ENCODE measurements at places on chromosomes 3 and 15.

- DNase-seq, result no peak
Observed at GRCh38 chr15:100686725-100687473, 84.5 kb downstream of the ASB7 start.

- DNase-seq, result no peak
Observed at GRCh38 chr15:89774492-89774891, 1.6 kb upstream of the MESP2 start.

DNA sequence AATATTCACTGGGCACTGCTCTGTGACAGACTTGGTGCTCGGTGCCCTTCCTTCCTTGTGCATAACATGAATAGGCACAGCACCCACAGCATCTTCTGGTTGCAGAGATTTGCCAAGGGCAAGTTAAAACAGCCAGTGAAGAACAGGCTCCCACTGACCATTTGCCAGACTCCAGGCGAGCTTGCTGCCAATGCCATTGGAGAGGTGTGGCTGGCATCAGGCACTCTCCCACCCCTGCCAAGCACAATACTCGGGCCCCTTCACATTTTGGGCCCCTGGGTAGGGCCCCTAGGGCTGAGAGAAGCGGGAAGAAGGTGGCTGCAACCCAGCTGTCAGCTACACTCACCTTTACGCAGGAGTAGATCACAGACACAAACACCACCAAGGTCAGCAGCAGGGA lies 112.1 kb downstream of the SEC22A start:
- no peak for DNase-seq

- DNase-seq, result no peak
Observed at GRCh38 chr3:50483374-50483773, 20.1 kb downstream of the CACNA2D2 start.

GRCh38 chr3:42773409-42773751 lies 327 bp upstream of the CCDC13 start:
- DNase-seq, result no peak

GRCh38 chr15:63243101-63243500 lies 34.3 kb upstream of the APH1B start:
- DNase-seq, result no peak

- no peak for DNase-seq
Observed at GRCh38 chr3:16516695-16517481, 3.4 kb upstream of the RFTN1 start.

GRCh38 chr3:141955175-141955574 lies 78.7 kb downstream of the ATP1B3 start:
- DNase-seq, result no peak

DNA sequence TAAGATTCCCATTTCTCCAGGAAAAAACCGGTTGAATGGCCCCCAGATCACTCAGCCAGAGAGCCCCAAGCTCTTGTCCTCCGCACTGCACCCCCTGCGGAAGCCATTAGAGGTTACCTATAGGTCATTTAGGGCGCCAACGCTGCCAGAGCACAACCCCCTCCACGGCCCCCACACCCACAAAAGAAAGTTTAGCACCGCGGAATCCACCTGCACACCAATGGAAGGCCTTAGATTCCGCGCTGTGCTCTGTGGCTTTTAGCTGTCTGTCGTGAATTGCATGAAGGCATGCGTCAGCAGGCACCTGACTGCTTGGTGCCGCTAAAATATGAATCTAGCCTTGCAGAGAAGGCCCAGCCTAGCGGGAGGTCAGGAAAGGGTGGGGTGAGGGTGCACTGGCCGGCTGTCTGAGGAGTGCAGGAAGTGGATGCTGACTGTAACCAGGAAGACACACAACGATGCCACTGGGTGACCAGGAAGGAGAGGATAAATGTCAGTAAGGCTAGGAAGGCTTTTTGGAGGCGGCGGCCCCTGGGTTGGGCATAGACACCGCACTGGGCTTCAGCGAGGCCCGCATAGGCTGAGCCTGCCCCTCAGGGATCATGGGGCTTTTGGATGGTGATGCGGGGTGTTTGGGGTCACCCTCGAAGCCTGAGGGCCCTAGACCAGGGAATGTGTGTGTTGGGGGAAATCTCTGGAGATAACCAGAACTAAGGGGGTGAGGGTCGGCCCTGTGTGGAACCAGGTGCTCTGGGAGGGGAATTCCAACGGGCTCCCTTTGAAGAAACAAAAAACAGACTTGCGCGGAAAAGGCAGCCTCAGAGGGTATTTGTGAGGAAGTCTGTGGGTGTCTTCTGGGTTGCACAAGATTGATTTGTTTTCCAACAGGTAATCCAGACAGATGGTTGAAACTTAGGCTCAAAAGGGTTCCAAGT lies 976 bp upstream of the NUP210 start:
- peak; percentile 65 for DNase-seq

GRCh38 chr3:172536505-172536904 lies 13.3 kb upstream of the TNFSF10 start:
- DNase-seq, result no peak

GRCh38 chr3:45249391-45249790 lies 23.3 kb upstream of the TMEM158 start:
- no peak for DNase-seq

DNA sequence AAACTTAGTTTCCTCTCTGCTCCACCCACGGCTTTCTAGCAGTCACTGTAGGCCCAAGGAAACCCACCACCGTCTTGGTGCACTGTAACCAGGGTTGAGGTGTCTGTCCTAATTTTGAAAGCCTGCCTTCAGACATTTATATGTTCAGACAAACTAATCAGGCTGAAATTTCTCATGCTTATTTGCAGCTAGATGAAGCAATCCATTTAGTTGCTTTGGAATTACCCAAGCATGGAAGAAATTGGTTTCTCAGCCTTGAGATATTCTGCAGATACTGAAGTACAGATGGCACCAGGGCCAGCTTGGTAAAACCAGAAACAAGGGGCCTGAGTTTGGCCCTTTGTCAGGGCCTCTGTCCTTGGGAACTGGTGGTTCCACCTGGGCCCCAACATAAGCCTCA lies 105.4 kb downstream of the CACNA1D start:
- DNase-seq, result no peak

DNA sequence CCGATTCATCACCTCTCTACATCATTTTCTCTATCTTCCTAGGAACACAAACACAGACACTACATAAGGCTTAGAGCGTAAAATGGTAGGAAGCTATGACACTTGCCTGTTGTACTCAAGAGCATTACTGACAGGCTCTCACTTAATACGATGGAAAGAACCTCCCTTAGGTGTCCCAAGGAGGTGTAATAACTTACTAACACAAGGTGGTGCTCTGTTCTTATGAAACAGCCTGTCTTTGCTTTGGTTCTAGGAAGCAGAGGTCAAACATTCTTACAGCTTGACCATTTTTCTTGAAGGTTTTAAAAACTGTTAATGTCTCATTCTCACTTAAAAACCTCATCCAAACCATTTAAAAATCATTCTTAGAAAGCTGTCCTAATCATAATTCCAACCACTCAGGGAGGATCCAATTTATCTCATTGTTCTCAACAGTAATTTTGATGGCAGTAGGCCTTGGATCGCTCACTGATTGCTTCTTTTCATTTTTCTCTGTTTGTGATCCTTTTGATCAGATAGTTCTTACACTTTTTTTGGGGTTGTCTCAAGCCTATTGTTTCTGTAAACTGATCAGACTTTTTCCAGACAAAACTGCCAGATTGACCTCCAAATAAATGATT lies 317.8 kb upstream of the AGTR1 start:
- DNase-seq, result no peak

DNA sequence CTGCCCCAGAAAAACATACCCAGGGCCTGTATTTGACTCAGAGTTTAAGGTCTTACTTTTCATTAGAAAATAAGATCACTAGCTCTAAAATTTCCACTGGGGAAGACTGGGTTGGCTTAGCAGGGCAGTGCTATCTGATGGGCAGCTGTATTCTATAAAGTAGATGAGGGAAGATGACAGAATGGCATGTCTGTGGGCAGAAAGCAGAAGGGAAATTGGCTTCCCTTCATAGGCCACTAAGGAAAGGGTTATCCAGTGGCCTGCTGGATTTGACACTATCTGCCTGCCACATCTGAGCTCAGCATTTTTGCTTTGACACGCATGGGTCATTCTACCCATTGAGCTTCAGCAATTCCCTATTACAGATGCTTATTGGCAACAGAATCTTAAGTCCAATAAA lies 461.3 kb upstream of the RASGRP1 start:
- DNase-seq, result no peak

- no peak for DNase-seq
Observed at GRCh38 chr15:42094512-42094963, at the start of gene PLA2G4D. PLA2G4D (minus strand) TSS chr15:42094562; CDS start chr15:42094459, 103 bp downstream.

- no peak for DNase-seq
Observed at GRCh38 chr15:31393444-31394091, 66.9 kb downstream of the KLF13 start.

GRCh38 chr3:105130911-105131310 lies 235.8 kb upstream of the ALCAM start:
- no peak for DNase-seq

DNA sequence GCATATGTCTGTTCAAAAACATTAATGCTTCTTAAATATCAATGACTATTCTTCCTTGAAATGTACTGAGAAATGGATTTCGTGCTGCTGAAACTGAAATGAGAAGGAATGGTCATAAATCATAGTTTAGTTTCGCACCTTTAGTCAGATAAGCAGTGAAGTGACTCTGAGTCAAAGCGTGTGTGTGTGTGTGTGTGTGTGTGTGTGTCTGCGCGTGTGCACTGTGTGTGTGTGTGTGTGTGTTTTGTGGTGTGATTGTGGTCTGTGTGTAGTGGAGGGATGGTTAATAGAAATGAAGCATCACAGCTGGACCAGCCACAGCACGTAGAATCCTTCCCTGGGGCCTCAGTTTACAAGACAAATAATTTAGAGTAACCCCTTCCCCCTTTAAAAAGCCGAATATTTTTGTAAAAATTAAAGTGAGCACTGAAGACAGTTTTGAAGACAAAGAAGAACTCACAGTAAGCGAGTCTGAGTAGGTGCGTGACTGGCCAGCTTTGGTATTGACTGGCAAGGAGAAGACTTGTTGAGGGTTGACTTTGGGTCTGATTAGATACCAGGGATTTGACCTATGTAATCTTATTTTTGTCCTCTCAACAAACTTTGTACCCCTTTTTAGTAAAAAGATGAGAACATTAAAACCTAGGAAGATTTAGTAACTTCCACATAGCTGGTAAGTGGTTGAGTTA lies 202.0 kb upstream of the IL12A start:
- no peak for DNase-seq

GRCh38 chr3:126986001-126986400 lies 3.1 kb downstream of the PLXNA1 start:
- no peak for DNase-seq

DNA sequence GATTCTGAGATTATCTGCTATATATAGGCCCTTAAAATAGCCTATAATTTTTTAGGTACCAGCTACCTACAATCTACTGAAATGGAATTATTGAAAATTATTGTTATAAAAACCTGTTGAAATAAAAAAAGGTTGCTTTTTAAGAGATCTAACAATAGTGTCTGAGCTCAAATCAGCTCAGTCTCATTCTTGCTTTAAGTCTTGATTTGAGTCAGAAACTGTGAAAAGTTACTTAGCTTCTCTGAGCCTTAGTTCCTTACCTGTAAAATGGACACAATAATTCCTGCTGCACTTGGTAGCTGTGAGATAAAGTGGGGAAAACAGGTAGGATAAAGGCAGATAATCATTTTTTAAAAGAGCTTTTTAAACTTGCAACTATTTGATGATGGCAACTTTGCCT lies 118.8 kb upstream of the UBE2E2 start:
- DNase-seq, result no peak

DNA sequence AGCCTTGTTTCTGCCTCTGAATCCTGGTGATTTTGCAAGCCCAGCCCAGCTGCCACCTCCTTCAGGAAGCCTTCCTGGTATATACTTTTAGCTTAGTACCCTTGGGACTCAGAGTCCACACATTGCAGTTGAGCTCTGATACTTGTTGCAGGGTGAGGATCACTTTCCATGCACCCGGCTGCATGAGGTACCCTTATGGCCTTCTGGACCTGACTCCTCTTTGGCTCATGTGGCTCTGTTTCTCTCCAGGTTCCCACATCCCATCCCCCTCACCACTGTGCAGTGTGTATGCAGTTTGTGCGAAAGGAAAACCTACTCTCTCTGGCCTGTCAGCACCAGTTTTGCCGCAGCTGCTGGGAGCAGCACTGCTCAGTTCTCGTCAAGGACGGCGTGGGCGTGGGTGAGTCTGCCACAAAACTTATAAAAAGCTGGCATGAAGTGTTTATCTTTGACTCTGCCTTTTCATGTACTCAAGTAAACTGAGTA lies 23.1 kb upstream of the P4HTM start:
- DNase-seq, result no peak

GRCh38 chr3:105686278-105686897 lies 182.4 kb downstream of the CBLB start:
- DNase-seq, result no peak

DNA sequence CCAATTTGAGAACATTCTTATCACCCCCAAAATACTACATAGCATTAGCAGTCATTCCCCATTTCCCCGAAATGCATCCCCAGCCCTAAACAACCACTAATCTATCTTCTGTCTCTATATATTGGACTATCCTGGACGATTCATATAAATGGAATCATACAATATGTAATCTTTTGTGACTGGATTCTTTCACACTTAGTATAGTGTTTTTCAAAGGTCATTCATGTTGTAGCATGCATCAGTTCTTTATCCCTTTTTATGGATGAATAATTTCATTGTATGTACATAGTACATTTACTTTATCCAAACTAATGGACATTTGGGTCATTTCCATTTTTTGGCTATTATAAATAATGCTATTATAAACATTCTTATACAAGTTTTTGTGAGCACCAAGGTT lies 27.5 kb upstream of the EIF1B start:
- DNase-seq, result no peak

DNA sequence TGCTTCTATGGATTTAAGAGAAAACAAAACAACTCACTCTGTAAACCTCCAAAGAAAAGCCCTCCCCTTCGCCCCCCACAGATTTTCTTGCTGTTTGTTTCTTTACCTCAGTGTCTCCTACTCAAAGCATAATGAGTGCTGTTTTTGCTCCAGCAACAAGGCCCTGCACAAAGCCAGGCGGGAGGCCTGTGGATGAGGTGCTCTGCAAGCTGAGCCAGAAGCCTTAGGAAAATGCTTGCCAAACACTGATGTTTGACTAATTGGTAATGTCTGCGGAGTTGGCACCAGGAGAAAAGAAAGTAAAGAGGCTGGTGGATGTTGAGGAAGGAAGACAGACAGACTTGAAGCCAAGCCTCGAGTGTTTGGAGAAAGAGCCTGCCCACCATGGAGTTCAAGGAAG lies 99.7 kb downstream of the RARB start:
- no peak for DNase-seq

DNA sequence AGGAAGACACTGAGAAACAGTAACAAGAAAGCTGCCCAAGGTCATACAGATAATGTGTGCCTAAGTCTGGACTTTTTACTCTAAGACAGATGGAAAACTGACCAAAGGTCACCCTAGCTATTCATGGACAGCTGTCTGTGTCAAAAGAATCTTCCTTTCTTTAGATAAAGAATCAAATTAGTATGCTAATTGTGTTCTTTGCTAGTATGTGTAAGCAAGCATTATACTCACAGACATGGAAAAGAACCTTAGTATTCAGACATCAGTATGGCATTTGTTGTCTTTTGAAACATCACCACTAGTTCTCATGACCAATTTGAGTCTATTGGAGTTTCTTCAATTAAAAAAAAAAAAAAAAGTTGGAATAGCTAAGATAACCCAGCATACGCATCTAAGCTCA lies 91.8 kb upstream of the SOX2 start:
- no peak for DNase-seq

- DNase-seq, result no peak
Observed at GRCh38 chr3:170914690-170915089, 6.3 kb upstream of the EIF5A2 start.

- DNase-seq, result no peak
Observed at GRCh38 chr3:38960953-38961622, 90.7 kb downstream of the SCN11A start.

- DNase-seq, result no peak
Observed at GRCh38 chr3:79488407-79488806, 279.4 kb downstream of the ROBO1 start.

GRCh38 chr3:150150633-150151032 lies 179.9 kb upstream of the PFN2 start:
- no peak for DNase-seq
